Right forelimb (tissue), 1 donor: ENCODE measurements at places on chromosomes 13 and 19.

GRCh38 chr19:2231621-2232221 lies 4.4 kb downstream of the PLEKHJ1 start:
- no peak for DNase-seq

GRCh38 chr13:103097366-103097928 lies 31.2 kb upstream of the SLC10A2 start:
- DNase-seq = no peak

GRCh38 chr19:44602081-44602480 lies 11.3 kb upstream of the IGSF23 start:
- no peak for DNase-seq

DNA sequence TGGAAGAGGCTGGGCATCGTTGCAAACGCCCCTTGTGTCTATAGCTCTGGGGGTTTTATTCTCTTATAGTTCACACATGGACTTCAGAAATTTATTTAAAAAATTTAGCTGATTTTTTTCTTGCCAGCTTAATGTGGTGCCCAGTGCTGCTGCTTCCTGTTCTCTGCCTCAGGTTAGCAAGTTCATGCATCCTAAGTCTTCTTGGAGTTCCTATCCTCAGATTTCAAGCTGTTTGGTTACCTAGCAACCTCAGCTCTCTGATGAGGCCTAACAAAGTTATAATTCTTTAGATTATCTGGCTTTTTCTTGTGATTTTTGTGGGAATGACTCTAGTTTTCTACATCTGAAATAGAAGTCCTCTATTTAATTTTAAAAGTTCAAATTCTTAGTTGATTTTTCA lies 250.9 kb downstream of the MAB21L1 start:
- no peak for DNase-seq

- DNase-seq = no peak
Measured at GRCh38 chr19:28486926-28487325, 726.0 kb downstream of the UQCRFS1 start.

GRCh38 chr13:23231241-23231640 lies 50.5 kb downstream of the SGCG start:
- DNase-seq = no peak
